ENCODE measurements at places on chromosomes 4 and X. TPM values are rescaled to one million over a fixed set of nuclear protein-coding genes. Genes with fewer than 3 reads are reported as not detected.

GRCh38 chr4:40193016-40193571 lies 3.7 kb upstream of the RHOH start:
- H3K27ac ChIP-seq, result no peak overlapping the region
- H3K27me3 ChIP-seq, result no peaks in the 10 kb centered on the region
- no peaks in the 10 kb centered on the region for H3K36me3 ChIP-seq
- no peak for DNase-seq
- H3K4me3 ChIP-seq, result no peak overlapping the region

The SULT1B1 gene
- total RNA-seq, result 4.0 TPM

The HEPH gene
- total RNA-seq, result 2.3 TPM

- H3K27me3 ChIP-seq, result no peaks in the 10 kb centered on the region
These were observed 60.2 kb upstream of the MSN start for GRCh38 chrX:65607070-65607742.

- no peak overlapping the region for H3K4me3 ChIP-seq
- no peaks in the 10 kb centered on the region for H3K36me3 ChIP-seq
- H3K4me1 ChIP-seq, result peaks cover 10% of the 10 kb centered on the region
These were observed 108.8 kb upstream of the KIT start for GRCh38 chr4:54548831-54549460.

GRCh38 chr4:38411981-38412536 lies 251.9 kb upstream of the KLF3 start:
- no peak overlapping the region for H3K27ac ChIP-seq
- H3K27me3 ChIP-seq, result no peaks in the 10 kb centered on the region
- H3K4me1 ChIP-seq, result peaks cover 4% of the 10 kb centered on the region
- H3K36me3 ChIP-seq, result no peaks in the 10 kb centered on the region

DNA sequence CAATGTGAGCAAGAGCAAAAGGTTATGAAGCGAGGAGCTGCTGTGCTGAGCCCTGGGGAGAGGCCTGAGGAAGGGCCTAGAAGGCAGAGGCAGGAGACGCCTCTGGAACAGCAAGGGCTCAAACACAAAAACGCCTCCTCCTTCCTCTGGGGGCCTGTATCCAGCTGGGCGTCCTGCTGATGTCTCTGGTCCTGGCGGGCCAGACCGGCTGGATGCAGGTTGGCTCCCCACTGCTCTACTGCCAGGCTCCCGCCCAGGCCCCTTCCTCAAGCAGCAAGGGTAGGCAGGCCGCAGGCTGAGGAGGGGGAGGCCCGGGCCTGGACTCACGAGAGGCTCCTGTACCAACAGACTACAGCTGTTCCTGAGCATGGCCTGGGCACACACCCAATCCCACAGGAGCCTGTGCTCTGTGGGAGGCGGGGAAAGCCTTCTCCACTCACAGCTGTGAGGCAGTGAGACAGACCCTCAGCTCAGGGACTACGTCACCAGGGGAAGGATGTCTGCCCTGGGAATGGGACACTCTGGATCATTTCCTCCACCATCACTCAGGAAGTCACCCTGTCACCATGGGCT lies 2.3 kb downstream of the HAUS7 start:
- H3K4me3 ChIP-seq, result no peak overlapping the region
- no peaks in the 10 kb centered on the region for H3K36me3 ChIP-seq
- peaks cover 12% of the 10 kb centered on the region for H3K4me1 ChIP-seq
- H3K27ac ChIP-seq, result no peak overlapping the region
- no peak for DNase-seq

DNA sequence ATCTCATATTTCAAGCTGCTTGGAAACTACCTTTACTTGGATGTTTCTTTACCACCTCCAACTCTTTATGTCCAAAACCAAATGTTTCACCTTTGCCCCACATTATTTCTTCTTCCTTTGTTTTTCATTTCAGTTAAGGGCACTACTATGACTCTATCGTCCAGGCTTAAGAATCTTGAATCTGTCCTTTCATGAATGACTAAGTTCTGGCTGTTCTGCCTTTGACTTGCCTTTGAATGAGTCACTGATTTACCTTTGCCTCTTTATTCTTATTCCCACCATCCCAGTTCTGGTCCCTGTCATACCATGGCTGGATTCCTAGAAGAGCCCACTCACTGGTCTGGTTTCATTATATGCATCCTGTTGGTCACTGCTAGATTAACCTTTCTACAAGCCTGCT lies 30.6 kb upstream of the PLAC1 start:
- H3K27me3 ChIP-seq, result no peaks in the 10 kb centered on the region
- no peaks in the 10 kb centered on the region for H3K36me3 ChIP-seq
- no peak overlapping the region for H3K4me3 ChIP-seq
- no peaks in the 10 kb centered on the region for H3K4me1 ChIP-seq
- no peak overlapping the region for H3K27ac ChIP-seq

DNA sequence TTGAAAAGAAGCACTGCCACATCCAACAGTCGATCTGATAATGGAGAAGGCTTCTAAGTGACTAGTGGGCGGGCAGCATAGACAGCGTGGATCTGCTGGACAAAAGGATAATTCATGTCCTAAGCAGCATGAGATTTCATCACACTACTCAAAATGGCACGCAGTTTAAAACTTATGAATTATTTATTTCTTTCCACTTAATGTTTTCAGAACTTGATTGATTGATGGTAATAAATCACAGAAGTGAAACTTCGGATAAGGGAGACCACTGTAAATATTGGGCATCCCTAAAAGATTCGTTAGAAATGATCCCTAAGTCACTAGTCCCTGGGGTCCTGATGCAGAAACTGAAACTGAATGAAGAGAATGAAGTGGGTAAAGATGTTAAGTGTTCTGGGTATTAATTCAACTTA lies 93.0 kb upstream of the ANK2 start:
- H3K4me1 ChIP-seq, result no peaks in the 10 kb centered on the region
- DNase-seq, result no peak
- no peak overlapping the region for H3K27ac ChIP-seq
- H3K27me3 ChIP-seq, result no peaks in the 10 kb centered on the region
- no peaks in the 10 kb centered on the region for H3K36me3 ChIP-seq

Data from body of pancreas (tissue), 4 donors.